Esophagus squamous epithelium (tissue), 5 donors: ENCODE measurements at places on chromosomes 2 and 18.

GRCh38 chr2:134911400-134911785, 7.2 kb upstream of the CCNT2 start:
- H3K27ac ChIP-seq: no peak overlapping the region
- no peak for DNase-seq
- H3K36me3 ChIP-seq: no peaks in the 10 kb centered on the region
- no peaks in the 10 kb centered on the region for H3K4me1 ChIP-seq
- H3K27me3 ChIP-seq: no peaks in the 10 kb centered on the region
- no peak overlapping the region for H3K4me3 ChIP-seq

DNA sequence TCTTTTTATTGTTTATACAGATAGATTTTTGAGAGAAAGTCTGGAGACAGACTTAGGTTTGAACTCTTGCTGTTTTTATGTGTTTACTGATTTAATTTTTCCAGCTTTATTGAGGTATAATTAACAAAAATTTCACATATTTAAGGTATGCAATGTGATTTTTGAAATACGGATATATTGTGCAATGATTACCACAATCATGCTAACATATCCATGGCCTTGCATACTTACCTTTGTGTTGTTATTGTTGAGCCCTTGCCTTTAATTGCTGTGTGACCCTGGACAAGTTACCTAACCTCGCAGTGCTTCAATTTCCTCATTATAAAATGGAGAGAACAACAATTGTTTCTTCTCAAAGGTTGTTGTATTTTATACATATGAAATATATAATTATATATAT, 13.9 kb upstream of the RBMS1 start:
- no peak overlapping the region for H3K27ac ChIP-seq
- H3K4me3 ChIP-seq: no peak overlapping the region
- H3K27me3 ChIP-seq: no peaks in the 10 kb centered on the region
- H3K4me1 ChIP-seq: no peaks in the 10 kb centered on the region
- DNase-seq: no peak

GRCh38 chr2:28624793-28625701, 126.6 kb upstream of the PPP1CB start:
- H3K27me3 ChIP-seq: no peaks in the 10 kb centered on the region
- no peak for DNase-seq
- H3K36me3 ChIP-seq: no peaks in the 10 kb centered on the region
- H3K27ac ChIP-seq: peak overlapping the region; percentile 96
- peak overlapping the region; percentile 20 for H3K4me3 ChIP-seq
- H3K4me1 ChIP-seq: peaks cover 57% of the 10 kb centered on the region

DNA sequence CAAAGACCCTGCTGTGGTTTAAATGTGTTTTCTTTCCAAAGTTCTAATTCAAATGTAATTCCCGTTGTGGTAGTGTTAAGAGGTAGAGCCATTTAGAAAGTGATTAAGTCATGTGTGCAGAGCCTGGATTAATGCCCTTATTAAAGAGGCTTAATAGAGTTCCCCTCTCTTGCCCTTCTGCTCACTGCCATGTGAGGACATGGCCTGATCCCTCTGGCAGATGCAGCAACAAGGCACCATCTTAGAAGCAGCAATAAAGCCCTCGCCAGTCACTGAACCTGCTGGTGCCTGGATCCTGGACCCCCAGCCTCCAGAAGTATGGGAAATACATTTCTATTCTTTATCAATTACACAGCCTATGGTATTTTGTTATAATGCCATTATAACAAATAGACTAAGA, 485.2 kb downstream of the DCDC2C start:
- H3K4me3 ChIP-seq: no peak overlapping the region
- H3K4me1 ChIP-seq: no peaks in the 10 kb centered on the region
- no peak overlapping the region for H3K27ac ChIP-seq
- no peaks in the 10 kb centered on the region for H3K36me3 ChIP-seq
- no peak for DNase-seq

DNA sequence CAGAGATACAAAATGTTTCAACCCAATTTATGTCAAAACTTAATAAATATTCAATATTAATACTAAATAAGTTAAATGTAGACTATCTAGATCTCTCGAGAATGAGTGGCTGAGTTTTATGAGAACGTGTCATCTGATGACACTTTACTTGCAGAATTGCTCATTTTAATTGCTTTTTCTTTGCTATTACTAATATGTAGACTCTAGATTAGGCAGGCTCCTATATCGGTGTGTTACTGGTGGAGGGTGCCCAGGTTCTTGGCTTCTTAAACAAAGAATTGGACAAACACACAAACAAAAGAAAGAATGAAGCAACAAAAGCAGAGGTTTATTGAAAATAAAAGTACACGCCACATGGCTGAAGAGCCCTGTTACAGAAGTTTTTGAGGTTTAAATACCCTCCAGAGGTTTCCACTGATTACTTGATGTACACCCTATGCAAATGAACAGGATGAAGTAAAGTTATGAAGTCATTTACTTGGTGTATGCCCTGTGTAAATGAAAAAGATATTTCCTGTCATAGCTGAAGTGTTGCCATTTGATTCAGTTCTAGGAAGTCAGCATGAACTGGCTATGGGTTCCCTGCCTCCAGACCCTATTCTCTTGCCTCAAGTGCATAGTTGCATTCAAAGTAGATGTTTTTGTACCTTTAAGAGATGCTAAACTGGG, 122.9 kb upstream of the ITGA4 start:
- no peak overlapping the region for H3K27ac ChIP-seq
- no peaks in the 10 kb centered on the region for H3K4me1 ChIP-seq
- H3K36me3 ChIP-seq: no peaks in the 10 kb centered on the region
- no peak overlapping the region for H3K4me3 ChIP-seq
- no peaks in the 10 kb centered on the region for H3K27me3 ChIP-seq
- no peak for DNase-seq

- H3K4me1 ChIP-seq: peaks cover 27% of the 10 kb centered on the region
- H3K27ac ChIP-seq: no peak overlapping the region
- no peaks in the 10 kb centered on the region for H3K27me3 ChIP-seq
- no peak for DNase-seq
- no peak overlapping the region for H3K4me3 ChIP-seq
Measured at GRCh38 chr18:10064267-10064666, 150.5 kb downstream of the VAPA start.

DNA sequence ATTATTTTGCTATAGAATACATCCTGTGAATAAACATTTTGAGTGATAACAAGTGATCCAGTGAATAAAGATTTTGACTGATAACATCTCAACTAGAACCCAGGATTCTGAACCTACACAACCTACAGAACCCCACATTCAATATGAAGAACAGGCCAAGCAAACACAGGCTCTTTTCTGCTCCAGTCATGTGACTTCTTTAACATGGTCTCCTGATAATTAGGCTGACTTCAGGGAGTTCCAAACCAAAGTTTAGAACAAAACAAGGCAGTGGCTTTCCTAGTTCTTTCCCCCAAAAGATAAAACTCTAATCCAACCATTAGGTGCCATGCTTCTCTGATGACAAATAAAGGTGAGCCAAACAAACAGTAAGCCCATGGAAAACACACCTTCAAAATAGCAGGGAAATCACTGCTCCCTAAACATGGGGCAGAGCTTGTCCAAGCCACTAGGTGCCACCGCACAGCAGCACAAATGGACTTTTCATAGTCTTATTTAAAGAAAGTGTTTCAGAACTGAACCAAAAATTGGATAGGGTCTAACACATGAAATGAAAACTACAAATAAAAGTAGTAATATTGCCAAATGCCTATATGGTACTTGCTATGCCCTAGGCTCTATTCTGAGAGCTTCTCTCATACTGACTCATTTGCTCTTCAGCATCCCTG, 95.3 kb downstream of the EVA1A start:
- no peaks in the 10 kb centered on the region for H3K36me3 ChIP-seq
- H3K4me1 ChIP-seq: no peaks in the 10 kb centered on the region
- H3K27me3 ChIP-seq: peaks cover 36% of the 10 kb centered on the region
- no peak overlapping the region for H3K27ac ChIP-seq
- no peak for DNase-seq

- no peaks in the 10 kb centered on the region for H3K36me3 ChIP-seq
- H3K27ac ChIP-seq: no peak overlapping the region
- no peak for DNase-seq
- no peaks in the 10 kb centered on the region for H3K27me3 ChIP-seq
Measured at GRCh38 chr2:241816431-241817121, 7.6 kb downstream of the NEU4 start.

GRCh38 chr2:162574615-162575452, 230.9 kb downstream of the GCA start:
- DNase-seq: no peak
- H3K4me1 ChIP-seq: no peaks in the 10 kb centered on the region
- no peaks in the 10 kb centered on the region for H3K27me3 ChIP-seq
- H3K36me3 ChIP-seq: no peaks in the 10 kb centered on the region
- H3K4me3 ChIP-seq: no peak overlapping the region

DNA sequence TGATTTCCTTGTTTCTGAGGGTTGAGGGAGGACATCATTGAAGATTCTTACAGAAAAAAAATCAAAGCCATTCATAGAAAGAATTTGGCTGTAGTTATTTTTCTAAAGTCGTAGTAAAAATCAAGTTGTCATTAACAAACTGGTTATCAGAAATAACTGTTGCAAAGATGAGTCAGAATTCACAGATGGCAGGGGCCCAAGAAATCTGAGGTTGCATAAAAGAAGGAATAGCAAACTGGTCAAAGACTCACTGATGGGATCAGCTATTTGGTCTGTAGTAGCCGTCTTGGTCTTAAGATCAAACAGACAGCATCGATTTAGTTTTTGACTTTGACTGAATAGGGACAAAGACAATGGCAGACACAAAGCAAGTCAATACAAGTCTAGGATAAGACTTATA, 334.3 kb downstream of the FIGN start:
- H3K36me3 ChIP-seq: no peaks in the 10 kb centered on the region
- H3K4me1 ChIP-seq: no peaks in the 10 kb centered on the region
- no peak overlapping the region for H3K27ac ChIP-seq
- DNase-seq: no peak

DNA sequence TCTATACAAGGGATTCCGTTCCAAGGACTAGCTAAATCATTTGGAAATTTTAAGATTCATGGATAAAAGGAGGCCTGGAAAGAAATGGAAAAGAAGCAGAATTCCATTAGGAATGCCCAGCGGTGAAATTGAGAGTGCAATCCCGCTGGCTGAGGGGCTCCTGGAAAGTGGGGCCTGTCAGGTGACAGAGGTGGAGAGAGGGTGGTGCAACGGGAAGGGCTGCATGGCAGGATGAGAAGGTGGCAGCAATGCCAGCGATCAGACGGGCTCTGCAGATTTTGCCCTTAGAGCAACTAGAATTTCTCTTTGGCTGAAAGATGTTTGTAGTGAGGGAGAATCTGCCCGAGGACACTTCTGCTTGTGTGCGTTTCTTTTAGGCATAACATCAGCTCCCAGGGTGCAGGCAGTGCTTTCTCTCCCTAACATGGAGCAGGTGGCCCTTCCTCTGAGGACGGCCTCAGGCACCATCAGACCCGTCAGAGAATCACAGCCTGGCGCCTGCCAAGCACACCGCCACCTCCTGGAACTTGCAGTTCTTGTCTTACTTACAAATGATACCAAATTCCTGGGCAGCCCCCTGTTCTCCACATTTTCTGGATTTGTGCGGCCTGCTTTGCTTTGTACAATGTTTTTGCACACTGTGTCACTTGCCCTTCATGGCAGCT, 261.6 kb downstream of the NDUFA10 start:
- no peak overlapping the region for H3K27ac ChIP-seq
- H3K27me3 ChIP-seq: no peaks in the 10 kb centered on the region
- DNase-seq: no peak
- H3K4me1 ChIP-seq: no peaks in the 10 kb centered on the region

- no peaks in the 10 kb centered on the region for H3K27me3 ChIP-seq
- H3K4me1 ChIP-seq: peaks cover 52% of the 10 kb centered on the region
- peak; percentile 27 for DNase-seq
- H3K27ac ChIP-seq: peak within 1 kb of the TSS; percentile 85
Measured at GRCh38 chr2:101697124-101698013, at the start of gene MAP4K4. Gene MAP4K4 (plus strand): TSS chr2:101697707. CDS start chr2:101698081, 374 bp downstream.

GRCh38 chr2:72815655-72816278, 10.1 kb downstream of the EXOC6B start:
- H3K36me3 ChIP-seq: no peaks in the 10 kb centered on the region
- H3K27me3 ChIP-seq: no peaks in the 10 kb centered on the region
- peaks cover 36% of the 10 kb centered on the region for H3K4me1 ChIP-seq
- no peak overlapping the region for H3K4me3 ChIP-seq

DNA sequence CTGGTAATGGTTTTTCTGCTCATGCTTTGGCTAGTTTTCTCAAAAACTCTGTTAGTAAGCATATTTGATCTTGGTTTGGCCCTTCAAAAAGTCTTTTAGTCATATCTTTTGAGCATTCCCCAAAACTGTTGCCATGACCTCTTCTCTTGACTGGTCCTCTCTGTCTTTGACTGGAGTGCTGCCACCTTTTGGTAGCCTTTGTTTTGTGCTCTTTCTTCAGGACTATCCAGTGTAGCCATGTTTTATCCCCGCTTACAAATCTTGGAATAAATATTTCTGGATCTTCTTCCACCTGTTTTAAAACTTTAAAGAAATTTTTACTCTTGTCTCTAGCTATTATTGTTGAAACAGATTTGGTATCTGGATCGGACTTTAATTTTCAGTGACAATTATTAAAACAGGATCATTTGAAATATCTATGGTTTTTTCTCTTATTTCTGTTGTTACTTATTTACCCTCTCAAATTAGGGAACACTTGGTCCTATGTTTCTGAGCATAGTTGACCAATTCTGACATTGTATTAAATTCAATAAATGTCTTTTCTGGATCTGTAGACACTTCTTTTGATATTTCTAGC, 965 bp upstream of the ELOA2 start:
- no peaks in the 10 kb centered on the region for H3K27me3 ChIP-seq
- no peaks in the 10 kb centered on the region for H3K36me3 ChIP-seq
- DNase-seq: no peak
- no peak overlapping the region for H3K27ac ChIP-seq
- no peak overlapping the region for H3K4me3 ChIP-seq
- H3K4me1 ChIP-seq: no peaks in the 10 kb centered on the region

GRCh38 chr2:169336695-169337094, 25.6 kb downstream of the LRP2 start:
- H3K27me3 ChIP-seq: no peaks in the 10 kb centered on the region
- H3K4me3 ChIP-seq: no peak overlapping the region
- H3K4me1 ChIP-seq: no peaks in the 10 kb centered on the region
- no peak for DNase-seq

DNA sequence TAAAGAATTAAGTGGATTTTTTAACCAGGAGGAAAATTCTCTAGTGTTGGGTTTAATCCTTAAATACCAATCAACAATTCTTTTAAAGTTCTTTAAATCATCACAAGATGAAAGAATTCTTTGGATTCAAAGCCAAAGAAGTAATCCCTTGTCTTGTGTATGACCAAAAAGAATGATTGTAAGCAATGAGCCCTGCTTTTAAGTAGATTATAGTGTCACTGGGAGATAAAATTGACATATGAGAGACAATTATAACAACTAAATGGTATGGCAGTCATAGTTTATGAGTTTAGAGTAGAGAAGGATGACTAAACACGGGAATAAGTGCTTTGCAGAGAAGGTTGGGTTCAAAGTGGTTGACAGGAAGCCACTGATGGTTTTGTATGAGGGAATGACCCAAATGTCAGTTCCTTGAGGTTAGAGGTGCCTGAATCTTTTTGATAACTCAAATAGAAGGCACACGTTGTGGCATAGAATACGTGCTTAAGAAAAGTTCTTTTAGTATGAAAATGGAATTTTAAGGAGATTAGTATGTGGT, 199.6 kb upstream of the TCF4 start:
- DNase-seq: no peak
- H3K4me1 ChIP-seq: no peaks in the 10 kb centered on the region
- H3K4me3 ChIP-seq: no peak overlapping the region
- no peaks in the 10 kb centered on the region for H3K27me3 ChIP-seq
- no peak overlapping the region for H3K27ac ChIP-seq
- H3K36me3 ChIP-seq: no peaks in the 10 kb centered on the region

GRCh38 chr2:160332318-160332717, 132.2 kb upstream of the ITGB6 start:
- no peak overlapping the region for H3K4me3 ChIP-seq
- no peak overlapping the region for H3K27ac ChIP-seq
- DNase-seq: no peak
- H3K4me1 ChIP-seq: peaks cover 28% of the 10 kb centered on the region
- no peaks in the 10 kb centered on the region for H3K27me3 ChIP-seq
